ENCODE measurements at places on chromosomes 12 and 14. TPM values are rescaled to one million over a fixed set of nuclear protein-coding genes. Genes with fewer than 3 reads are reported as not detected.

The CEP128 gene
- 6.9 TPM for total RNA-seq

The GLIPR1L1 gene
- not detected for total RNA-seq

The DENR gene
- total RNA-seq, result 54.2 TPM

The MYO1A gene
- 0.10 TPM for total RNA-seq

The JPH4 gene
- 0.07 TPM for total RNA-seq

The COX14 gene
- total RNA-seq, result 71.1 TPM

The MYF5 gene
- not detected for total RNA-seq

The GARIN6 gene
- not detected for total RNA-seq

The KERA gene
- total RNA-seq, result not detected

The SELPLG gene
- total RNA-seq, result 0.99 TPM

The E2F7 gene
- 6.3 TPM for total RNA-seq

The SLCO1C1 gene
- total RNA-seq, result not detected

The PTHLH gene
- 14.2 TPM for total RNA-seq

The RNFT2 gene
- total RNA-seq, result 2.9 TPM

The TAS2R20 gene
- not detected for total RNA-seq

The MANSC1 gene
- total RNA-seq, result 4.5 TPM

The PAPOLA gene
- total RNA-seq, result 102 TPM

The RFLNA gene
- 0.24 TPM for total RNA-seq

The FSCB gene
- not detected for total RNA-seq

The MYL6 gene
- 2,154 TPM for total RNA-seq

The FAM90A1 gene
- total RNA-seq, result 0.11 TPM

The SLCO1A2 gene
- total RNA-seq, result 0.11 TPM

The CHGA gene
- 3.0 TPM for total RNA-seq

The CELA1 gene
- total RNA-seq, result not detected

The TPPP2 gene
- total RNA-seq, result not detected

The MYF6 gene
- not detected for total RNA-seq

The INHBC gene
- not detected for total RNA-seq

The PYGL gene
- total RNA-seq, result 172 TPM

The SIRT4 gene
- total RNA-seq, result 0.65 TPM

The APOF gene
- total RNA-seq, result not detected

The BIN2 gene
- total RNA-seq, result 0.20 TPM

The IL22 gene
- total RNA-seq, result not detected

The IKZF4 gene
- total RNA-seq, result 2.9 TPM

The KRT86 gene
- 27.0 TPM for total RNA-seq

The SRRM4 gene
- total RNA-seq, result not detected

The SYT1 gene
- 5.6 TPM for total RNA-seq

The TAS2R7 gene
- total RNA-seq, result not detected

The PAH gene
- total RNA-seq, result not detected

The NEMF gene
- total RNA-seq, result 30.3 TPM

The SERPINA12 gene
- total RNA-seq, result not detected

The FZD10 gene
- total RNA-seq, result not detected

The TAS2R9 gene
- not detected for total RNA-seq

The CCDC184 gene
- total RNA-seq, result 2.3 TPM

Measured in A549 treated with dexamethasone at 1 μM for 4 hours (cell line).